Spinal cord (tissue), 10 donors: ENCODE measurements at places on chromosomes 5 and 9.
A peak's percentile ranks its signal among the peaks of the same experiment; 100 is the strongest.

GRCh38 chr5:30446456-30446855 is 747.0 kb upstream of the CDH6 start:
- DNase-seq: no peak

DNA sequence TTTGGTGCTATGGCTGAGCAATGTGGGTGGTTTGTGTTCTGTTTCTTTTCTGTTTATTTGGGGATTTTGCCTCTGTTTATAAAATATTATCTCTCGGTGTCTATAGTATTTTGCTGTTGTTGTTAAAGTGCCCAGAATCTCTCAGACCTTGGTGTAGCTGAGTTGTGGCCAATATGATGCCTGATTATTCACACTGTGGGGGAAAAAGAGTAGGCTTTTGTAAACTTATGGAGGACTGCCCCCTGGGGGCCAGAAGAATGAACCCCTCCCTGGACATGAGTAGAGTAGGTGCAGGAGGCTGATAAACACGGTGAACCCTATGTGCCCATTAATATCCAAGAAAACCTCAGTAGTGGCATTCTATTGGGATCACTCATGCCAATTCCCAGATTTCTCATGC is 49.0 kb upstream of the DPYSL3 start:
- DNase-seq: no peak

DNA sequence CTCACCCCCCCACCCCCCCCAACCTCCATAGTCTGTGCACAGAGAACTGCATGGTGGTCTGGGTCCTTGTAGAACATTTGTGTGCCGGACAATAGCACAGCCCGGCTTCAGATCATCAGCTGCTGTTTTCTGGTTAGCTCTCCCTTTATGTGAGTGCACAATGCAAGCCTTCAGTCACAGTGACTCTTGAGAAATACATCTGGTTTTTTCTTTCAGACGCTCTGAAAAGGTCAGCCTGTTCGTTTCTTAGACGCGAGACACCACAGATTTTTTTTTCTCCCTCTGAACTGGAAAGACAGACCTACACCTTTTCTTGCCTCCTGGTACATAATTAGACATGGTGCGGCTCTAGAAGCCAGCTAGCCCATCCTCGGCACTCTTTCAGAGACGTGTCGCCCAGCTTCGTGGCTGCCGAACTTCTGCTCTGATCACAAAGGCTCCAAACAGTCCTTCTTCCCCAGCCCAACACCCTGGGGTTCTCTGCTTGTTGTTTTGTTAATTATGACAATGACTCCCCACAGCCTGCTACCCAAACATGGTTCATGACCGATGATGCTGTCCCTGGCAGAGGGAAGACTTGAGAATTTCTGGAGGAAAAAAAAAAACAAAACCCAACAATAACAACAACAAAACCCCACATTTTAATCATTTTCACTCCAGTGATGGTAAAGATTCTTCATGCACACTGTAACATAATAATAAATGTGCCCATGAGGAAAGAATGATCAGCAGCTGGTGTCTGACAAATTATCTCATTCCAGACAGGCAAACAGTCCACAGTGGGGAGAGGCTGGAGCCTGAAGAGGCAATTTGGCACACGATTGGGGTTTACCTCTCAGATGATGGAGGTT is 241.4 kb upstream of the ZNF462 start:
- DNase-seq: peak; percentile 33

DNA sequence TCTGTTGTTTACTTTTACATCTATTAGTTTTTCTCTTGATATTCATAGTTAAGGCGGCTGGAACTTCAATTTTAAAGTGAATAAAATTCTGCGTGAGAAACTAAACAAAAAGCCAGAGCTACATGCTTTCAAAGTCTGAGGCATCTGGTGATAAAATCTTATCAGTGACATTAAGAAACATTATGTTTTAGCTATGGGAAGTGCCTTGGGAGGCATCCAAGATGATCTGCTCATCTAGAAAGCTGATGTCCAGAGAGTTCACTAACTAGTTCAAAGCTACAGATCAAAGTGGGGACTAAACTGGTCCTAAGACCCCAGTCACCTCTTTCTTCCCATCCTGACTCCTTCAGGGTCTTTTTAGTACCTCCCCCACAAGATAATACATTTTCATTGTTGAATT is 37.2 kb downstream of the MRPS27 start:
- no peak for DNase-seq

DNA sequence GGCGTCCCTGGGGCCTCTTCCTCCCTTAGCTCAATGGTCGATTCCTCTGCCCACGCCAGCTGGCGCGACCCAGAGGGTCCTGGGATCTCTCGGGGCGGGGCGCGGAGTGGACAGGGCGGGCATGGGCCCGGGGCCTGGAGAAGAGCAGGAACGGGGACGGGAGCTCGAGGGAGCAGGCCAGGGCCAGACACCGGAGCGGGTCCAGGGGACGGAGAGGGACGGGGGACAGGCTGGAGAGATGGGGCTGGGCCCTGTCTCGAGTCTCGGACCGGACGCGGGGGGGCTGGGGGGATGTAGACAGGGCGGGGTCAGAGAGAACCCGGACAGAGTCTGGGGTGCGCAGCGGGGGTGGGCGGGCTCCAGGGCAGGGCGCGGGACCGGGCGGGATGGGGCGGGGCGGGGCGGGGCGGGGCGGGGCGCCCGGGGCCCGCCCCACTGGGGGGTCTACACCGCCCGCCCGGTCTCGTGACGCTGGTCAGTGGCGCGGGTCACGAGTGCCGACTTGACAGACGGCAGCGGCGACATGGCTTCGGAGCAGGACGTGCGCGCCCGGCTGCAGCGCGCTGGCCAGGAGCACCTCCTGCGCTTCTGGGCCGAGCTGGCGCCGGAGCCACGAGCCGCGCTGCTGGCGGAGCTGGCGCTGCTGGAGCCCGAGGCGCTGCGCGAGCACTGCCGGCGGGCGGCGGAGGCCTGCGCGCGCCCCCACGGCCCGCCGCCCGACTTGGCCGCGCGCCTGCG is at the start of gene UAP1L1:
TSS of gene UAP1L1 (plus strand) at position 508 of the 738 bp plus-strand sequence. CDS start at position 524, 16 bp downstream.
- no peak for DNase-seq

GRCh38 chr9:109506097-109506712 is 8.1 kb upstream of the PTPN3 start:
- no peak for DNase-seq

DNA sequence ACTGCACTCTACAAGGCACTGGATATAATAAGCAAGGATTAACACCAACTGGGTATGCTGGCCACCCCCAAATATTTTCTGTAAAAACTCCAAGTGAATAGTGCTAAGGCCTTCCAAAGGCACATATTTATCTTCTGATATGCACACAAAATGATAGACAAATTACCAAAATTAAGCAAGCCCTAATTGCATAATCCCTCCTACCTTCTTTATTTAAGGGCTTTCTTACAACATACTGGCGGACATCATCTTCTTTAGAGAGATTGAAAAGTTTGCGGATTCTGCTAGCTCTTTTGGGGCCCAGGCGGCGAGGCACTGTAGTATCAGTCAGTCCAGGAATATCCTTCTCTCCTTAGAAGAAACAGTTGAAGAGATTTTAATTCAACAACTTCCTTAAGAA is 1.9 kb downstream of the RPS6 start:
- DNase-seq: no peak

GRCh38 chr5:109826-110225 is 17.9 kb downstream of the PLEKHG4B start:
- DNase-seq: no peak

DNA sequence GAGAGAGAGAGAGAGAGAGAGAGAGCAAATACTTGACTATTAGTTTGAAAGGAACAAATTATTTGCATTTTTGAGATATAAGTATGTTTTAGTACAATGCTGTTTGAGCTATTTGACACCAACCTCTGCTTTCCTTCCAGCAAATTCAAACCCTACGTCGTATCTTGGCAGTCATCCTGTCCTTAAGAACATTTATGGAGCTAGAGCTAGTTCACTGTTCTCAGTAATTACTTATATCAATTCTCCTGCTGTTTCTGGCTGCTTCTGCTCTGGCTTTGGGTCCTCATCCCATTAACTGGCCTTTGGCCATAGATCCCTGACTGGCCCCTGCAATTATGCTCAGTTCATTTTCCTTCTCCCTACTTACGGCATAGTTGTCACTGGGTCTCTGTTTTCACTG is 19.9 kb upstream of the ERAP2 start:
- no peak for DNase-seq
